ENCODE measurements at places on chromosomes 11 and 22.

- DNase-seq = no peak
Measured at GRCh38 chr22:38062791-38063190, 5.6 kb downstream of the PICK1 start.

GRCh38 chr22:43127166-43127908 lies 15.9 kb downstream of the MCAT start:
- DNase-seq = no peak

- no peak for DNase-seq
Measured at GRCh38 chr11:66473608-66474515, 6.4 kb upstream of the DPP3 start.

- DNase-seq = no peak
Measured at GRCh38 chr11:61331651-61332050, 1.3 kb downstream of the DDB1 start.

GRCh38 chr11:125279676-125280418 lies 115.3 kb downstream of the PKNOX2 start:
- no peak for DNase-seq

DNA sequence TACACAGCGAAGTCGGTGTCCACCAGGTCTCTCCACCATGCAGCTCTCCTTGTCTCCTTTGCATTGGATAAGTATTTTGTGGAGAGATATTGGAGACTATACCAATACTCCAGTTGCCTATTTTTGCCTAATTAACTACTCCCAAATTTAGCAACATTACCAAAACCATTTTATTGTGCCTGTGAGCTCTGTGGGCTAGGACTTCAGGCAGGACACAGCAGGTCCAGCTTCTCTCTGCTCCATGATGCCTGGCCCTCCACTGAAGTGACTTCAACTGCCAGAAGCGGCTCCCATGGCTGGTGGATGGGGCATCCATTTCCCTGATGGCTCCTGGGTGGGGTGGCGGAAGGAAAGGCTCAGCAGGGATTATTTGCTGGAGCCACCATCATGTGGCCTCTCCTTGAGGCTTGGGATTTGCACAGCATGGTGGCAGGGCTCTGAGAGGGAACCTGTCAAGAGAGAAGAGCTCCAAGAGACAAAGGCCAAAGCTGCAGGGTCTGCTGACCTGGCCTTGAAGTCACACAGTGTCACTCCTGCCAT lies 36.9 kb upstream of the MAPK1 start:
- DNase-seq = no peak

DNA sequence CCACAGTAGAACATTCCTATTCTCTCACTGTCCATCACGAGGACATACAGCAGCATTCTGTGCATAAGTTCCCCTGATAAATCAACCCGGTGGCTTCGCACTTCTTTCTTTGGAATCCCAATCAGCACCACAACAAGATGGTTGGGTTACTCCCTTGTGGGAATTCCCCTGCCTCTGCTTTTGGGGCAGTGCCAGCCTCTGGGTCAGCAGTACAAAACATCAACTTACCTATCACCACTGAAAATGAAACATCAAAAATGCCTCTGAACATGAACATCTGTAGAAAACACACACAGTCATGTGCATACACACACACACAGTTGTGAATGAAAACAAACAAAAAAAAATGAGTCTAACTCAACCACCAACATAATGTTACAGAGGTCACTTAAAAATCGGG lies 79.3 kb downstream of the KCNA4 start:
- DNase-seq = no peak

All from memory B cell (primary cell).